ENCODE measurements at places on chromosomes 13 and 19.

- DNase-seq = no peak
These were observed 9.2 kb upstream of the GNA11 start for GRCh38 chr19:3084943-3085342.

GRCh38 chr19:53977429-53977990 lies 13.9 kb upstream of the CACNG6 start:
- peak; percentile 44 for DNase-seq

GRCh38 chr13:24006520-24007248 lies 109.4 kb upstream of the C1QTNF9B start:
- no peak for DNase-seq

- no peak for DNase-seq
These were observed 150.2 kb upstream of the VSTM2B start for GRCh38 chr19:29375429-29376119.

DNA sequence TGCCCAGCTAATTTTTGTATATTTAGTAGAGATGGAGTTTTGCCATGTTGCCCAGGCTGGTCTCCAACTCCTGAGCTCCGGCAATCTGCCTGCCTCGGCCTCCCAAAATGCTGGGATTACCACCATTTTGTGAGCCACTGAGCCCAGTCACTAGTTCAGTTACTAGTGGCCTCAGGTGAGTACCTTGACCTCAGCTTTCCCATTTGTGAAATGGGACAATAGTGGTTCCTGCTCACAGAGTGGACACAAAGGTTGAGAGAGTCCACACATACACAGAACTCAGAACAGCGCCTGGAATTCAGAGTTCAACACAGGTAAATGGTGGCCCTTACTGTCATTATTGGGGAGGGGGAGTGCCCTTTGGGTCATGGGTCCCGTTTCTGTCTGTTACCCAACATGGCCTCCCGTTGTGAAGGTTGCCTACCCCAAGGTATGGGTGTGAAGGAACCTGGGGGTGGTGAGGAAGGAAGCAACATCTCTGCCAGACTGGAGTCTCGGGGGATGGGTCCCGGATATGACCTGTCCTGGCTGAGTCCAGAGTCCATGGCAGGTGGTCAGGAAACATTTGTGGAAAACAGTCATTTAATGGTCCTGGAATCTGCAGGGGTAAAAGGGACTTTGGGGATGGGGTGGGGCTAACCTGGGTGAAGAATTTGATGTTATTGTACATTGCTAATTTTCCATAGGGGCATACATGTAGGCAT lies 11.7 kb upstream of the IRGC start:
- DNase-seq = peak; percentile 8

DNA sequence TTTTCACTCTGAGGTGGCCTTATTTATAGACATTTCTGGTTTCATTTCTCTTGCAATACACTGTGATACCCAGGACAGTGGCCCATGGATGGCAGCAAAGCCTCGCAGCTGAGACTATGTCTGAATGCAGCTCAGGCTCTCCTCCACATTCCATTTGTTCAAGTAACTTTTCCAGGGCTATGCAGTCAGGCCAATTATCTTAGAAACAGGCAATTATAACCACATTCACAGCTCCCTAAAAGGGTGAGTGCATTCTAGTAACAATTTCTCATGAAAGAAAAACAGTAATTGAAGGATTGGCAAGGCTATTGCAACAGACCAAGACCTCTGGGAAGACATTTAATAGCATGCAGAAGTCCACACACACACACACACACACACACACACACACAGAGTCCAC lies 264.0 kb downstream of the TBC1D4 start:
- peak; percentile 90 for DNase-seq

Measured in renal cortical epithelial cell (primary cell).